Muscle of arm (tissue), 14 donors: ENCODE measurements at places on chromosomes 3 and 15.
A peak's percentile ranks its signal among the peaks of the same experiment; 100 is the strongest.

- peak; percentile 78 for DNase-seq
Measured at GRCh38 chr3:51974963-51975851, at the start of gene ABHD14A. Gene ABHD14A (plus strand): TSS chr3:51975064. CDS start chr3:51975136, 72 bp downstream.

- no peak for DNase-seq
Measured at GRCh38 chr3:168612671-168613070, 516.9 kb upstream of the GOLIM4 start.

- no peak for DNase-seq
Measured at GRCh38 chr15:58438956-58439355, 7.2 kb downstream of the LIPC start.

DNA sequence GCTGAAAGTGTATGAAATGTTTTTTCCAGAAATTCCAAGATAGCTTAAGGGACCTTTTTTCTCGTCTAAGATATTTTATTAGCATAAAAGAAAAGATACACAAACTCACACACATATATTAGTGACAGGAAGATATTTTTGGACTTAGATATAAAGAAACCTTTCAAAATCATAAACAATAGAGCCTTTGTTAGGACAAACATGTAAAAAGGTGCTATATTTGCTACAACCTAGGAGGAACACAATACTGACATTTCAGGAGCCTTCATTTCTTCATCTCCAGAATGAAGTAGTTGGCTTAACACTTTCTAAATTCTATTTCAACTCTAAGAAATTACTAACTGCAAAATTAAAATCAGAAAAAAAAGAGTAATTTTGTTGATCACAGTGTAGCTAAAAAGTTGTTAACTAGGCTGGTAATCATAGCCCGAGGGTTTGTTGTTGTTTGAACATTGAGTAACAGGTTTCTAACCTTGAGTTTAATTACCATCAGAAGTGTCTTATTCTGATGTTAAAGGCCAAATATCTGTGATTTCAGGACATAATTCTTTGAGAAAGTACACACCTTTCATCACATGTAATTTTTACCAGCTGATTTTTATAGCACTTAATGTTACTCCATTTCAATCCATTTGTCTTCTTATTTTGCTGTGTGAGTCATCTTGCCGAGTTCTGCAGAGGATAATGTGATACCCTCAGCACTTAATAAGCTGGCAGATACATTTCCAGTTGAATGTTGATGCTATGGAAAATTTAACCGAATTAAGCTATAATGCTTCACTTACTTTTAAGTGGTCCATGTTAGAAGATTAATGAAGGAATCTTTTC lies 97.3 kb downstream of the MBNL1 start:
- no peak for DNase-seq

GRCh38 chr3:58366699-58367098 lies 34.0 kb downstream of the PXK start:
- no peak for DNase-seq

GRCh38 chr3:179801263-179801662 lies 148.4 kb downstream of the USP13 start:
- DNase-seq, result no peak

DNA sequence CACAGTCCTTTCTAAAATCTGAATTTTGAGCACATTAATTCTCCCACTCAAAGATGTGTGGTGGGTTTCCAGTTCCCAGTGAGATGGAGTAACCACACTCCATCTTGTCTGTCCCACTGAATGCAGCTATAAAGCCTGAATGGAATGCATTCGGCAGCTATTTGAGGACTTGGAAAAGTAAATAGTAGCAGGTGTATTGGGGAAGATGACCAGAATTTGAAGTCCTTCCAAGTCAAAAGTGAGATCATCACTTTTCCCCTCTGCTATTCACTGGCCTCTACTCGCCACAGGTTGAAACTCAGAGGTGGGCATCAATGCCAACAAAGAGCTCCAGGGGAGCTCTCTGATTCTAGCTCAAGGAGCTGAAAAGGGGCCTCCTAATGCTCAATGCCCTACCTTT lies 8.1 kb upstream of the GNB5 start:
- DNase-seq, result no peak

GRCh38 chr3:105555206-105555605 lies 188.5 kb downstream of the ALCAM start:
- DNase-seq, result no peak

- no peak for DNase-seq
Measured at GRCh38 chr15:92896561-92896960, 3.6 kb upstream of the CHD2 start.

DNA sequence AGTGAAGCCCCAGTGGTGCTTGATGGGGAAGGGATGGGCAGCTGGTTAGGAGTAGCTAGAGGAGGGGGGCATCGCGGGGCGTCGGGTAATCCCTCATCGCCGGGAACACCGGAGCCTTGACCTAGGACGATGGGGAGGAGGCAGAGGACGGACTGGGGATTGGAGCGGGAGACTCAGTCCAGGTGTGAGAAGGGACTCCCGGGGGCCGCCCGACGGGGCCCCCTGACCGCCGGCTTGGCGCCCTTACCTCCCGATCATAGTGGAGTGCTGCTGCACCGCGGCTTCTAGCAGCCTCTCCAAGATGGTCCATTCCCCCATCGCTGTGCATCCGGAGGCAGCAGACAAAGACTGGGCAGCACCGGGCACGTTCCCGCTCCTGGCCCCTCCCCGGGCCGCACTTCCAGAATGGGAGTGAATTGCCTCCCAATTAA lies 612 bp downstream of the GJD2 start:
- no peak for DNase-seq

DNA sequence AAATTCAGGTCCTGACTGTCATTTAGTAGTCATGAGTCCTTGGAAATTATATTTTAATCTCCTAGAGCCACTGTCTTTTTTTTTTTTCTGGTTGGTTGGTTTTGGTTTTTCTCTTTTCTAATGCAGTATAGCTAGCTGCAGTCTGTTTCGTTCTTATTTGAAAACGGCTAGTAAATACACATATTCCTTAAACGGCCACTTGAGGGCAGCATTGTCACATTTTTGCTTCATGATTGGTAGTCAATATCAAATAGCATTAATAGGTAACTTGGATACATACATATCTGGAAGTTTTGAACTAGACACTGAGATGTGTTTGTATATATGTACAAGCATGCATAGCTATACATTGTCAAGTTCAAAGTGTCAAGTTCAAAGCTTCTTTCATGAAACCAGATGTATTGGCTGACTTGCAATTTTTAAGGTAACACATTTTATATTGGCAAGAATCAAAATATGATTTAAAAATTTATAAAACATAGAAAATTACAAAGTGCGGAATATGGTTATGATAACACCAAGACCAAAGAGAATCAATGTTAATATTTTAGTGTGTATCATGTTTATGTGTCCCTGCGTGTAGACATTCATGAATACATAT lies 22.5 kb downstream of the GABRA5 start:
- DNase-seq, result peak; percentile 73

GRCh38 chr3:67642734-67643133 lies 11.7 kb downstream of the SUCLG2 start:
- DNase-seq, result no peak

DNA sequence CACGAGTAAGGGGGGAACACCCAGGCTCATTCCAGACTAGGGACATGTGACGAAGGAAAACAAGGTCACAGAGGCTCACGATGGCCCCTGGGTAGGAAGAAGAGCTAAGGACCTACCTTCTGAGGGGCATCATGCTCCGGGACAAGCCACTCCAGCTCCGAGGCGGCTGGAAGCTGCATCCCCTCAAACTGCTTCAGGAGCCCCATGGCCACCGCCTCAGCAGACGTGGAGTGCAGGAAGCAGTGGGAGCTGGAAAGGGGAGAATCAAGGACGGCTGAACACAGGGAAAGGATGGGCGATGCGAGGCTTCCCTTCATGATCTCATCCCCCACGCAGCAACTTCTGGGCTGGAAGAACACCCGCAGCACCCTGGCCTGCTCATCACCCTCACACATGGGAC lies 53.5 kb downstream of the RUBCN start:
- DNase-seq, result no peak

GRCh38 chr15:90471126-90471525 lies 58.6 kb upstream of the CRTC3 start:
- DNase-seq, result no peak

- no peak for DNase-seq
Measured at GRCh38 chr15:75349851-75350588, 3.2 kb downstream of the NEIL1 start.
